ENCODE measurements at places on chromosomes 2 and 18.

- DNase-seq: no peak
These were observed 84.4 kb downstream of the TPGS2 start for GRCh38 chr18:36744261-36744876.

DNA sequence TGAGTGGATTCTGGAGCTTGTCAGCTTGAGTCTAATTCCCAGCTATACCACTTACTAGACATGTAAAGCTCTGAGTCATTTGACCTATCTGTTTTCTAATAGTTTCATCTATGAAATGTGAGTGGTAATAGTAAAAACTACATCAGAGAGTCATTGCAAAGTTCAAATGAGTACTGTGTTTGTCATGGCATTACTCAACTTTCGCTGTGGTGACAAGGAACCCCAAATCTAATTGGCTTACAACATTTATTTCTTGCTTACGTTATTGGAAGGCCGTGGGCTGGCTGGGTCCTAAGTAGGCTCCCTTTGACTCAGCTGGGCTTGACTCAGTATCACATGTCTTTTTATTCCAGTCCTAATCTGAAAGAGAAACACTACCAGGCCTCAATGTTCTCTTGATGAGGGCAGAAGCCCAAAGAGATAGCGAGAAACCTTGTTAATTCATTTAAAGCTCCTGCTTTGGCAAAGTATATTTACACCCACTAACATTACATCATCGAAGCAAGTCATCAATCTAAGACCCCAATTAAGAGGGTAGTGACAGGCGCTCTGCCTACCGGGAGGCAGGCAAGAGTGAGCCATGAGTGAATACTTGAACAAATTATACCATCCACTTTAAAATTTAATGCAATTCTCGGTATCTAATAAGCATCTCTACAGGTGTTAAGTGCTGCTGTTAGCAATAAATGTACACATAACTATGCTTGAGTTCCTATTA lies 431.8 kb upstream of the SPHKAP start:
- DNase-seq: no peak

- DNase-seq: no peak
These were observed 91.5 kb upstream of the PARD3B start for GRCh38 chr2:204453730-204454167.

- DNase-seq: no peak
These were observed 91.7 kb upstream of the ITGA6 start for GRCh38 chr2:172335736-172336135.

GRCh38 chr2:54590216-54591120 lies 133.0 kb upstream of the EML6 start:
- DNase-seq: no peak
